SIG-M5 (cell line): ENCODE measurements at places on chromosomes 12 and 14.

DNA sequence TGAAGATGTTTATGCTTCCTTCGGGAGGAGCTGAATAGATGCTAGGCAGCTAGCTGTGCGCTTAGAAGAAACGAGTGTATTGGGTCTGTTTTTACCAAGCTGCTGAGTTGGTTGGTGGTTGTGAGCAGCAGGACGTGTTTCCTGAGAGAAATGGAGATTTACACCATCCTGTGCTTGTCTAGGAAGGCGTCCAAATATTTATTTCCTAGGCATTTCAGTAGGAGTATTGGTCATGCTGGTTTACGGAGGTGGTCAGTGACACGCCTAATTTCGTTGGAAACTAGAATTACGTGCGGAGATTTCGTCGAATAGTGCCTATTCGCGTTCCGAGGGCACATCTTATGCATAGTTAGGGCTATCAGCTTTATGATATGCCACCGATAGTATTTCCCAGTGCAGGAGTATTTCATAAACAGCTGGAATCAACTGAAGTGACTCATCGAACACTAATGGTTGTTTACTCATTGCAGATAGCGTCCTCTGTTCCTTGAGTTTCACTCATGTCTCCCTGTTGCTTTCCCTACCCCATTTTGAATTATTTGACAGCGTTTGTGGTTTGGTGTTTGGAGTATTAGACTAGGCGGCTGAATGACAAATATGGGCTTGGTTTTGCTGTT, 780 bp downstream of the TBC1D15 start:
- no peak for DNase-seq

DNA sequence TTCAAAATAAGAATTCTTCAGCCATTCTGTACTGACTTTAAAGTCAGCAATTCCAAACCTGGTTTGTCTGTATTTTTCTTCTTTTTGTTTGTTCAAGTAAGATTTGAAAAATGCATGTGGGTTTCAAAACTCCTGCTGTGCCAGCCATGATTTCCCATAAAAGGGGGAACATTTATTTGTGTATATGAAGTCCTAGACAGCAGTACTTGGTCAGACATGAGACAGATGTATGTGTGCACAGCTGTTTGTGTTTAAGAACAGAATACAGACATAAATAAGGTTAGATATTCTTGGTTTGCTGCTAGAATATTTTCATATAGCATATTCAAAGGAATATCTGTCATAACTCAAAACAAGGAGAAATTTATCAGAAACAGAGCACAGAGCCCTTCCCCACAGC, 236.0 kb downstream of the ADAMTS20 start:
- no peak for DNase-seq

DNA sequence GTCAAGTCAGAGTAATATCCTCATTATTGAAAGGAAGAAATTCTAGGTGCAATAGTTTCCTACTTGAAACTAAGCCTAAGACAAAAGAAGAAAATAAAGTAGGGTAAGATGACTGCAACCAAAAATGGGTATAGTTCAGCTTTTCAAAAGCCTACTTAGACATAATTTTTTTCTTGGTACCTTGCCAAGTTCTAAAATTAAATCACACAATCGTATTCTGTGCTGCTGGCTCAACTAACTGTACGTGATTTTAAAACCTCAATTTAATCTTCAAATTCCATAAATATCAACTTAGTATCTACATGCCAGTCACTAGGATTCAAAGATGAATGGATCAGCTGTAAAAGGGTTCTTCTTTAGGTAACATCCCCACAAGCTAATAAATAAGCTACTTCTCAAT, 56.9 kb downstream of the SCAF11 start:
- DNase-seq: no peak

DNA sequence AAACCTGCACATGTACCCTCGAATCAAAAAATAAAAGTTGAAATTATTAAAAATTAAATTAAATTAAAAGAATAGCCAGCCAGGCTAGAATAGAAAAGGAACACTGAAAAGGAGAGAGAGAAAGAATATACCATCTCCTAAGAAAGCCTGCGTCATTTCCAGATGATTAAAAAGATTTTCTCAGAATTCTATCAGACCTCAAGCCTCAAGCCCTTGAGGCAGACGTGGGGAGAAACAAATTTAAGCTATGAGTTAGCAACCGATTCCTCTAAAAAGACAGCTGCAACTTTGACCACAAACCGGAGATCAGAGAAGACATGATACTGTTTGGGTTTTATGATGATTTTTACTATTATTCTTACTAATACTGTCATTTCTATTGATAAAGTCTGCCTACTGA, 138.3 kb downstream of the KSR2 start:
- DNase-seq: no peak

DNA sequence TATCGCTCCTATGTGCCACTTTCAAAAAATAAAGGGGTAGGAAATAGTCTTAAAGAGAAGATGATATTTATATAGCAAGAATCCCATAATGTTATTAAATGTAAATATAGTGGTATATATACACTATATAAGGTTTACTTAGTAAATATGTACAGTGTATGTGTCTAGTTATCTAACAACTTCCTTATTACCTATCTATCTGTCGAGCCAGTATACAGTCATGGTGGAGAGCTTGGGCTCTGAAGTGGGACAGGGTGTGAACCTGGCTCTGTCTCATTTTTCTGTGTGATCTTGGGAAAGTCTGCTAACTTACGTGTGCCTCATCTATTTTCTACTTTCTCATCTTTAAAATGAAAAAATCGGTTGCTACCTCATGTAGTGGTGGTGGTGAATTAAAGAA, 62.8 kb upstream of the SINHCAF start:
- no peak for DNase-seq

DNA sequence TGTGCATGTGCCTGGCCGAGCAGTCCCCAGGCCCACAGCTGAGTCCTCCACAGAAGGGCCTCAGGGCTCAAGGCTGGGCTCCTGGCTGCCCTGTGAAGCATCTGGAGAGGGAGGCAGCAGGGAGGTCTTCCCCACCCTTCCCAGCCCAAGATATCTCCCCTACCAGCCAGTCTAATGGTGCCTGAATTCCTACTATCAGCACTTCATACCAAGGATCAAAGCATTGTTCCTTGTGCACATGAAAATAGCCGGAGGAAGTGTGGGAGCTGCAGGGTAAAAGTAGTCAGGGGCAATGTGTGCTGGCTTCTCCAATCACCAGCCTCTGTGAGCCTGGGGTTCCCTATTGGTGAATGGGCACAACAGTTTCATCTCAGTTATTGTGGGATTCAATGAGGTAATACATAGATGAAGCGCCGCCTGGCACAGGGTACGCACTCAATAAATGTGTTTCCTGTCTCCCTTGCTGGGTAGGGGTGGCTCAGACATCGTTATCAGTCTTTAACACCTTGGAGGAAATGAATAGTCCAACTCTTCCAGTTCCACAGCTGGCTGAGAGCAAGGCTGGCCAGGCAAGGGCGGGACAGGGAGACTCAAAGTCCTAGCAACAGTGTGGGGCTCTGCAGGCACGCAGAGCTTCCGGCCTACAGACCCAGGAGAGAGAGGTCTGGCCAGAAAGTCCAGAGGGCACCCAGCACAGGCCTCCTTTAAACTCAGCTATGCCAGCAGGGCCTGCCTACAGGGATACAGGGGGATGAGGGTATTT, 39.1 kb upstream of the PNMA1 start:
- DNase-seq: no peak

- no peak for DNase-seq
Measured at GRCh38 chr12:57461276-57461916, 1.8 kb downstream of the GLI1 start.

DNA sequence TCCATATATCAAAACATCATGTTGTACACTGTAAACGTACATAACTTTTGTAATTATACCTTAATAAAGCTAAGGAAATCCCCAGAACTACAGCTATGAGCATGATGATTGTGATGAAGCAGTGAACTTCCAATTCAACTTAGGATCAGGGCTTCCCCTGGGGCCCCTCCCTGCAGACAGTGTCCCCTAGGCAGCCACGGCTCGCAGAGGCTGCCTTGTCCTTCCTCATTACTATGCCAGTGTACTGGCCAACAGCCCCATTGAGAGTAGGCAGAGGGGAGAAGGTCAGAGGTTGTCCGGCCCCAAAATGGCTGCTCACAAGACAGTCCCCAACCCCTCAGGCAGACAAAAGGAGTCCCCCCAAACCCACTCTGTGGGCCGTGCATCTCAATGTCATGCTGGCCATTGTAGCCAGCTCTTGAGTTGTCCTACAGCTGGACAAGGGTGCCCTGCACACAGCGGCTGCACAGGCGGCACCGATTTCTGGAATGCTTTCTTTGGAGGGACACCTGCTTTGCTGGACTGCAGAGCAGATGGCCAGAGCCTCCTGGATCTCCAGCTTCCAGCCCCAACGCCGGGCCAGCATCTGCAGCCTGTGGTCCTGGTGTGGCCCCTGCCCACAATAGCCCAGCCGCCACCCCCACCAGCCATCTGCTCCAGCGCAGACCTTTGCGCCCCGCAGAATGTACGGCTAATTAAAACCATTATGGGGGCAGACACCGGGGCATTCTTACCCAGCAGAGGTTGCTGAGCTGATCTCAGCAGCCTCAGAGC, 46.1 kb downstream of the NIN start:
- no peak for DNase-seq

GRCh38 chr12:116222358-116222757, 55.1 kb downstream of the MED13L start:
- DNase-seq: no peak

DNA sequence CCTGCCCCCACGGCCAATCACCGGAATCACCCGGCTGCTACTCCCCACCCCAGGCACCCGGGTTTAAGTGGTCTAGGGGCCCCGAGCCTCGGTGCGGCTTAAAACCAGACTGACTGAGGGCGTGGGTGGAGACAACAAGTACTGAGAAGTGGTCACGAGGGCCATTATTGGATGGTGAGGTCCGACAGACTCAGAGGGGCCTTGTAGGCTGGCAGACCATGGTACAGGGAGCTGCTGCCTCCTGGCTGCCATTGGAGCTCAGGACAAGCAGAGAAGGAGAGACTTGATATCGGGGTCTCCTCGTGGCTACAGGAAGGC, 54.1 kb downstream of the FBRSL1 start:
- no peak for DNase-seq

GRCh38 chr12:8057306-8057705, 8.9 kb downstream of the C3AR1 start:
- DNase-seq: no peak

DNA sequence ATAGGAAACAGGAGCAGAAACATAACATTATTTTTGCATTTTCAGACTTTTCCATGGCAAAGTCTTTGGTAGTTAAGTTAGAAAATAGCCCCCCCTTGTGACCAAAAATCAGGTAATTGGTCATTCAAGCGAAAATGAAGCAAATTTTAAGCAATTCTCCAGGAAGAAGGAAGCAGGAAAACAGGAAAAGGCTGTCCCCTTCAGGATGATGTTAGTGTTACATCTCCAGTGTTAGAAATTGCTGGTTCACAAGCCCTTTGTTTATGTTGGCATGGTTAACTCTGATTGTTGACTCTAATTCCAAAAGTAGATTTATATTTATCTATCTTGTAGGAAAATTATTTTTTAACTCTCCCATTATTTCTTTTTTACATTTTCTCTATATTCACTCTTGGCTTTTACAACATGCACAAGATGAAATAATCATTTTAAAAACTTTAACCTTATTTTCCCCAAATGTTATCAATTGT, 18.8 kb upstream of the GAS2L3 start:
- DNase-seq: no peak

DNA sequence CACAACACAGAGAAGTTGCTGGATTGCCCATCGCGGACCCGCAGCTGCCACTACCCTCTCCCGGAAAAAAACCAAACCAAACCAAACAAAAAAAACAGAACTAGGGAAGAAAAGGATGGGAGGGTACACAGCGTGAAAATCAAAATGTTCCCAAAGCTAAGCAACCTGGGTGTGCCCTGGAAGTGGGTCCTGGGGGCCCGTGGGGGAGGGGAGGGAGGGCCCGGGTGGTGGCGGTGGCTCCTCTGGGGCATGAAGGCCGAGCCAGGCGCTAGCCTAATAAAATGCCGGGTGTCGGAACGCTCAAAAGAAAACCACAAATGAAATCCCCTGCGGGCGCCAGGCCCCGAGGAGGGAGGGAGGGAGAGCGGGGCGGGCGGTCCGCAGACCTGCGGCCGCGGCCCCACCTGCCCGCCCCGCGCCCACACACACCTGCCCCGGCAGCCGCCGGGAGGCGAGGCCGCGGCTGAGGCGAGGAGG, 787 bp downstream of the HECTD4 start:
- no peak for DNase-seq

GRCh38 chr12:118645219-118645618, 268.9 kb downstream of the SUDS3 start:
- no peak for DNase-seq

DNA sequence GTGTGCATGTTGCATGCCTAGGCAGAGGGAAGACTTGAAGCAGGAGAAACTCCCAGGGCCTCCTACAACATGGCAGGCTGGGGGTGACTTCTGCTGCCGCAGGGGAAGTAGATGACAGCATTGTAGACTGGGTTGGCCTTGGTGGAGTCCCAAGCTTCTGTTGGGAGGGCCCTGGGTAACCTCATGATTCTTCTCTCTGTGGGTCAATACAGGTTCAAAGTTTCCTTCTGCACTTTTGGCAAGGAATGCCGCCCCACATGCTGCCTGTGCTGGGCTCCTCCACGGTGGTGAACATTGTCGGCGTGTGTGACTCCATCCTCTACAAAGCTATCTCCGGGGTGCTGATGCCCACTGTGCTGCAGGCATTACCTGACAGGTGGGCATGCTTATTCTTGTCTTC, 78.4 kb upstream of the RIC8B start:
- DNase-seq: no peak

- no peak for DNase-seq
Measured at GRCh38 chr14:90759370-90760077, 56.7 kb downstream of the TTC7B start.

DNA sequence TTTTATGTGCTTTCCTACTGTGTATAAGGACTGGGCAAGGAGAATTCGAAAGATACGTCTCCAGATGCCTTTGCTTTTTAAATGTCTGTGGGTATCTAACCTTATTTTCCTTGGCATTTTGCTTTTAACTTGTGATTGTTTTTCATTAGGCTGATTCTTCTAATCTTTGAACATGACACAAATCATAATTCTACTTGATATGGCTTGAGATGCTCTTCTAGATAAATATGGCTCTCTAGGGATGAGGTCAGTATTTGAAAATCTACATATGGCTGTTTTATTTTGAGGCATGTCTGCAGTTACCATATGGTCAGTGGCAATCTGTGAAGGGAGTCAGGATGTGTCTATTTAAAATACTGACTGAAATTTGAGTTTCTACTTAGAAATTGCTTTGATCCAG, 139.2 kb downstream of the SLC2A13 start:
- DNase-seq: no peak

DNA sequence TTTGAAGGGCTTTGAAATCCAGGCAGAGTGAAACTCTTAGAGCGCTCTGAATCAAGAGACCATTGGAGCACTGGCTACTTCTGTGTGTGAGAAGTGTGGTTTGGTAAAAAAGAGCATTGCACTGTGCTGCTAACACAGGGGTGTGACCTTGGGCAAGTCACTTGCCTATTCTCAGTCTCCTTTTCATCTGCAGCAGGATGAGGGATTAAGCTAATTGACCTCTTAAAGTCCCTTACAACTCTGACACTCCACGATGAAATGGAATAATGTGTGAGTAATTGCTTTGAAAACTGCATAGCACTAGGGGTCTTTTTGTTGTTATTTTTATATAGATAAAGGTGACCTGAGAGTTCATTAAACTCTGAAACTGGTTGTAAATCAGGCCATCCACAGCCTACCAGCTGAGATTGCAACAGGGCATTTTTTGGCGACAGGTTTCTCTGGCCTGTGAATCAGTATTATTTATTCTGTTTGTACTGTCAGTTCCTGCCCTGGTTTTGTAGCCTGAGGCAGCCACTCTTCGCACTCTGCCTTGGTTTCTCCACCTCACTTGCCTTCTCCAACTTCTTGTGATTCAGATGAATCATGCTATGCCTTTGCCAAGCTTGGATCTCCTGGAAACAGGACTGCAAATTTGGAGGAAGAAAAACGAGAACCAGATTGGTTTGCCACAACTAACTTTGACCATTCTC, 159.9 kb upstream of the PARP11 start:
- DNase-seq: no peak
